Activated CD4-positive, alpha-beta T cell treated with anti-CD3 and anti-CD28 coated beads, Interleukin-10, Interleukin-2, amounts not matched to agents 100 ng/mL and 50 ng/mL, durations not matched to agents 16 hours and 8 hours (primary cell): ENCODE measurements at places on chromosomes 2 and 18.

DNA sequence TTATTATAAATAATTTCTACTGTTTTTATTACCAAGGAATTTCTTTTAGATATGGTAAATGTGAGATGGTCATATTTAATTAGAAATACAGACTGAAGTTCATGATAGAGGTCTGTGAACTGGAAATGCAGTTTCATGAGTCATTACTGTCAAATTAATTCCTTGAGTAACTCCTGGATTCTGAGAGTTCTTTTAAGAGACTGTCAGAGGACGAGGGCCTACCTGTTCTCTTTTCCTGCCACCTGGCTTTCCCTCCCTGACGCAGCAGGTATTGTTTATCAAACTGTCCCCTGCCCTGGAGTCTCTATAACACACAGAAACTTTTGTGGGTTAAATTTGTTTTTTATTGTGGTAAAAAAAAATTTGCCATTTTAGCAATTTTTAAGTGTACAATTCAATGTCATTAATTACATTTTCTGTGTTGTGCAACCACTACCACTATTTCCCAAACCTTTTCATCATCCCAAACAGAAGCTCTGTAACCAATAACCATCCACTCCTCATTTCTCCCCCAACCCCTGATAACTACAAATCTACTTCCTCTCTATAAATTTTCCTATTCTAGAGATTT lies 142.6 kb downstream of the DIS3L2 start:
- DNase-seq: no peak

DNA sequence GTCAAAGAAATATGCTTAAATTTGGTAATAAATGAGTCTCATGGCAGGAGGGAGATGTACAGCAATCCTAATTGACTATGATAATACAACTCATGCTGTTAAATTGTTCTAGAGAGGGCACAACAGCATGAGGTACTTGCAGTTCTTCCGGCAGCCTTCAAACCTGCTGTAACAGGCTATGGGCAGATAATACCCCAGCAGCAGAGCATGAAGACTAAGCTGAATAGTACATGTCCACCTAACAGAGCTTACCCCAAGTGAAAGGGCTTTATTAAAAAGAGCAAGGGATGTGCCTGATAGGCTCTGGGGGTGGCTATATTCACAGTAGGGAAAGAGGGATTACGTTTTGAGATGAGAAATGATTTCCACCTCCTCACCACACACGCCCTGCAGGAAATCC lies 28.9 kb downstream of the MRO start:
- DNase-seq: no peak

DNA sequence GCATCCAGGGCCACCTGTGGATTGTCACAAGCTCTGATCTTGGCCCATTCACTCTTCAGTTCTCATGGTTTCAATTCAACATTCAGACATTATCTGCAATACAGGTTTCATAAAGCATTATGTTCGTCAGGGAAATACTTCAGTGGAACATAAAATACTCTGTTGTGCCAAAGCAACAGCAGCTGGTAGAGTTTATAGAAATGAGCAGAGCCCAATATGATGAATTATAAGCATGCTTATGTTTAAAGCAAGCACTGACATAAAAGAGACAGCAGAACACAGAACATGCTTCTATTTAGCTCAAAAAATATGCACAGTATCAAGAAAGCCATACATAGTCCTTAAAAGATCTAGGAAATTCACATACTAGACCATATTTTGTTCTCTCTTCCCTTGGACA lies 71.3 kb downstream of the PDK1 start:
- DNase-seq: no peak

GRCh38 chr18:59085126-59085794 lies 54.4 kb upstream of the SEC11C start:
- DNase-seq: no peak

GRCh38 chr18:60146220-60146960 lies 226.2 kb downstream of the MC4R start:
- no peak for DNase-seq

DNA sequence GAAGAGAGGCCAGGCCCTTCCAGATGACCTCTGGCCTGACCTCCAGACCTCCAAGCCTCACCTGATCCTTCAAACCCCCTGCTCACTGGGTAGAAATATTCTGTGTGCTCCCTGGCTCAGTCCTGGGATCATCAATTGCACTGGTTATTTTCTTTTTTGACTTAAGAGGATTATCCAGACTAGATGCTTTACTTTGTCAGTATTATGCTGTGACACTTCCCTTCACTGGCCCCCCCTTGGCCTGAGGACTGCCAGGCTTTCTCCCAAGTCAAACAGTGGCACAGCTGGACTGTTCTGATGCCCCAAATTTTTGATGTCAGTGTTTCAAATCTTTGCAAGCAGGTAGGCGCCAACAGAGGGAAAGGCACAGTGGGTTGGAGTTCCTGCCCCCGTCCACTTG lies 156.3 kb upstream of the SKOR2 start:
- no peak for DNase-seq
